T follicular helper cell (primary cell): ENCODE measurements at places on chromosomes 12 and 14.

GRCh38 chr12:114588061-114588460, 95.9 kb downstream of the TBX3 start:
- DNase-seq = no peak

GRCh38 chr14:60758885-60759284, 24.3 kb downstream of the MNAT1 start:
- DNase-seq = no peak

- DNase-seq = no peak
Measured at GRCh38 chr12:16385782-16386646, 38.6 kb downstream of the MGST1 start.

DNA sequence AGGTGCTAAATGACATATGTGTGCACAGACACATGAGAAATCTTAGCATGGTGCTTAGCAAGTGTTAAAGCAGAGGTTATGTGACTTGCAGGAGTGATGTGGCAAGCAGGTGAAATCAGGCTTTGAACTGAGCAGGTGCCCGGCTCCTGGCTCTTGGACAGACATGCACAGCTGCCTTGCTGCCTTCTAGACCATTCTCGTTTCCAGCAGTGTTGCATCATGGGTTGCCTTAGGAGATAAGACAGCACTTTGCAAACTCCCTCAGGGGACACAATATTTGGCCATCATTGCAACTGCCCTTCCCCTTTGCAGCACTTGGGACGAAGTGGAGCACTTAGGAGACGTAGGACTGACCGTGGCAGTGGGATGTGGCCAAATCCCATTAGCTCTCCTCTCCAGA, 17.2 kb upstream of the GSC start:
- no peak for DNase-seq

DNA sequence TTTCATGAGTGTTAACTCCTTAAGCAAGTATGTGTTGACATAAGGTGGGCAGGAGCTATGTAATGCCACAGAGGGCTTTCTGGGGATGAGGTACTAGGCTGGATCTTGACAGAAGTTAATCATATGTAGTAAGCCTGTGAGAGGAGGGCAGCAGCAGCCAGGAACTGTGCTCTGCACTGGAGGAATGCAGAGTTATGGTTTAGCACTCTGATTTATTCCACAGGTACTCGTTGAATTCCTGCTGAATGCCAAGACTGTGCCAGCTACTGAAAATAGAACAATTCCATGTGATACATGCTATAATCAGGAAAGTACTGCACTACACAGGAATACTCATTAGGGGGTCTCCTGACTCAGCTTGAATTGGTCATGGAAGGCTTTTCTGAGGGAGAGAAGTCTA, 58.7 kb downstream of the SUSD6 start:
- DNase-seq = no peak

DNA sequence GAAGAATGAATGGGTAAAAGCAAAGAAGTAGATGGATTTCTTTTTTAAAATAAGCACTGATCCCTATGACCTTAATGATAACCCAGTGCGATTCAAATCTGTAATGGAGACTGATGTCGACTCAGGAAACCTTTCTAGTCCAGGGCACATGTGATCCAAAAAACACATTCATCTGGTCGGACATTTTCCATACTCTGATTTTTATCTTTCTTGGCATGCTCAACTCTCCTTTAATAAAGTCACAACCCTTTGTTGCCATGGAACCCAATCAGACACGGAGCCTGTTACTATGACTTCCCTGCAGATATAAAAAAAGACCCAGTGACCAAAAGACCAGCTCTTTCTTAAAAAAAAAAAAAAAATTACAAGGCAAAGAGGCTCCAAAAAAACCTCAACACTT, 27.9 kb downstream of the TMCC3 start:
- no peak for DNase-seq

DNA sequence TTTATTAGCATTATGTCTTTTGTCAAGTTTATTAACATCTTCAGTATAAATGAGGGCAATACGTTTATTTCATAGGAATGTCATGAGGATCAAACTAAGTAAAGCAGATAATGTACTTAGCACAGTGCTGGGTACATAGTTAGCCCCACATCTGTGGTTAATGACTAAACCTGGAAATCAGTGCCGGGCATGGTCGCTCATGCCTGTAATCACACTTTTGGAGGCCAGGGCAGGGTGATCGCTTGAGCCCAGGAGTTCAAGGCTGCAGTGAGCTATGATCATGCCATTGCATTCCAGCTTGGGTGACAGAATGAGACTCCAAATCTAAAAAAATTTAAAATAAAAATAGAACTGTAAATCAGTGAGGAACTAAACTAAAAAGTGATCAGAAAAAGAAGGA, 44.8 kb upstream of the GUCY2C start:
- no peak for DNase-seq

GRCh38 chr12:8615206-8615605, 2.5 kb upstream of the AICDA start:
- no peak for DNase-seq

DNA sequence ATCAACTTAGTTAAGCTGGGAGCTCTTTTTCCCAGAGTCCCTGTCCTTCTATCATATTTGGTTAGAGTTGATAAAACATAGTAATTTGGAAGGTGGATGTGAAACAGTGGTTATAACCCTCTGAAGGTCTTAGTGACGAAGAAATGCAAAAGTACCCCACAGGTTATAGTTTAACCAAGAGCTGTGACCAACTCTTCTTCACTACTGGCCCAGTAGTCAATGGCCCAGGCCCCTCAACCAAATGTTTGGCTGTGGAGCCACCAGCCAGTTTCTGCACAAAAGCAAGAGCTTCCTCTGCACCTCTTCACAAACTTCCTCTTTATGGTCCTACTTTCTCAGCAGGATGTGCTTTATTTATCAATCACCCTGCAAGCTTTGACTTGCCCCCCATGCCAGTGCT, 132.6 kb downstream of the BMP4 start:
- no peak for DNase-seq

- no peak for DNase-seq
Measured at GRCh38 chr14:71711619-71712018, 220.6 kb upstream of the RGS6 start.

- no peak for DNase-seq
Measured at GRCh38 chr12:25833657-25834056, 124.8 kb upstream of the RASSF8 start.

GRCh38 chr14:52299692-52300278, 14.3 kb upstream of the PTGER2 start:
- DNase-seq = no peak

DNA sequence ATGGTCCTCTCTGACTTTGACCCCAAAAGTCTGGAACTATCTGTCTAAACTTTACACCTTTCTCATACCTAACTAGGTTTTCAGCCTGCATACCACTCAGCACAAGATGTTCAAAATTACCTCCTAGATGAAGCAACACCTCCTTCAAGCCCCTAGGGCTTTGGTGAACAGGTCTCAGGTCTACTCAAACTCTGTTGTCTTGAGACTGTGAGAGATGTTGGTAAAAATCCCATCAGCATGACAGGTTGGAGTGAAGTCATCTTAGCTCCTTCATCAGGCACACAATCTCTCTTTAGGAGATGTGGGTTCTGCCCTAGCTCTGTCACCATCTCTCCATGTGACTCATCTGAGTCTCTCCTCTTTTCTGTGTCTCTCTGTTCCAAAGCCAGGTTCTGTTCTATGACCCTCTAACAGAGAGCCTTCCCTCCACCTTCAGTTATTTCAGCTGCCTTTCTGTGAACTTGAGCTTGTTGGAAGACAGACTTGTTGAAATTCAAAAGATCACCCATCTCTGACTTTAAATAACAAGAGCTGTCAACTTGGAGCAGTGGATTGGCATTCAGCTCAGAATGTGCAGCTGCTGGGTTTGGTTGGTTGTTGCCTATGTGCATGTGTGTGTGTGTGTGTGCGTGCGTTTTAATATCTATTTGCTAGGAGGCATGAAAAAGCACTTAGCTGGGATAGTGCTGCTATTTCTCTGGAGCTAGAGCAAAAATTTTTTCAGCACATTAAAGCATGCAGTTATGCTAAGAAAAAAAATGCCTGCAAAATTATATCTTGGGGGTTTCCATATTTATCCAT, 130.7 kb downstream of the CRACR2A start:
- no peak for DNase-seq

DNA sequence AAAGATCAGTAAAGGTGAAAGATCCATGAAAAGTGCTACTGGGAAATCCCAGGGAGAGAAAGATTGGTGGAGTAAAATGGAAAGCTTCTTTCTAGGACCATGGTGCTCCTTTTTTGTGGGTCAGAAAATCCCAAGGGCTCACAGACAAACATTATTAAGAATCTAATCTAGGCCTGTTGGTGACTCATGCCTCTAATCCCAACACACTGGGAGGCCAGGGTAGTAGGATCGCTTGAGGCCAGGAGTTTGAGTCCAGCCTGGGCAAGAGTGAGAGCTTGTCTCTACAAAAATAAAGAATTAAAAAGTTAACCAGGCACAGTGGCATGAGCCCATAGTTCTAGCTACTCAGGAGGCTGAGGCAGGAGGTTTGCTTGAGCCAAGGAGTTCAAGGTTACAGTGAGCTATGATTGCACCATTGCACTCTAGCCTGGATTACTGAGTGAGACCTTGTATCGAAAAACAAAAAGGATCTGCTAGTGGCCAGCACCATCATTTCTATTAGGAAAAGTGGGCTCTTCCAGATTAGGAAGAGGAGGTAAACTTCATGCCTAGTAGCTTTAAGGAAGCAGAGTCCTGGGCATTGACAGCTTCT, 43.0 kb downstream of the TXNRD1 start:
- DNase-seq = no peak

GRCh38 chr12:109764776-109765445, 51.3 kb downstream of the FAM222A start:
- DNase-seq = no peak

DNA sequence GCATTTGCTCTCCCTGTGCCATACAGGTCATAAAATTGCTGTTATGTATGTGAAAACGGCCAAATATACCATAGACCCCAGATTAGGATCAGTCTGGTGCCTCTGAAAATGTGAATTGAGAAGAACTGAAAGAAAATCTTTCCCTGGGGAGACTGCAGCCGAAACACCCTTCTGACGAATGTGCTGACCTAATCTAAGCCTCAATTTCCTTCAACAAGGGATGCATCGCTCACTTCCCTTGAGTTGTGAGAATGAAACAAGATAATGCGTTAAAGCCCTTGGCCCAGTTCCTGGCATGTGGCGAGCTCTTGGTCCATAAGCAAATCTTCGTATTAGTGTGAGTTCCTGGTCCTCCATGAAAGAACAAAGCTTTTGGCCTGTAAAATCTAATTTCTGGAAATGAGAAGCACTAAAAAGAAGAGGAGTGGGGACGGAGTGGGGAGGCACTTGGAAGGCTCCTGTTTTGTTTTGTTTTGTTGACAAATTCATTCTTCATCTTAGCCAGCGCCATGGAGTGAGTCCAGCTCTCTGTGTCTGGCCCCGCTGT, 49.5 kb upstream of the RTRAF start:
- no peak for DNase-seq

GRCh38 chr14:22002860-22003284, 329.3 kb upstream of the OR4E1 start:
- peak; percentile 40 for DNase-seq

GRCh38 chr12:132735496-132735895, 24.9 kb downstream of the PGAM5 start:
- DNase-seq = no peak

DNA sequence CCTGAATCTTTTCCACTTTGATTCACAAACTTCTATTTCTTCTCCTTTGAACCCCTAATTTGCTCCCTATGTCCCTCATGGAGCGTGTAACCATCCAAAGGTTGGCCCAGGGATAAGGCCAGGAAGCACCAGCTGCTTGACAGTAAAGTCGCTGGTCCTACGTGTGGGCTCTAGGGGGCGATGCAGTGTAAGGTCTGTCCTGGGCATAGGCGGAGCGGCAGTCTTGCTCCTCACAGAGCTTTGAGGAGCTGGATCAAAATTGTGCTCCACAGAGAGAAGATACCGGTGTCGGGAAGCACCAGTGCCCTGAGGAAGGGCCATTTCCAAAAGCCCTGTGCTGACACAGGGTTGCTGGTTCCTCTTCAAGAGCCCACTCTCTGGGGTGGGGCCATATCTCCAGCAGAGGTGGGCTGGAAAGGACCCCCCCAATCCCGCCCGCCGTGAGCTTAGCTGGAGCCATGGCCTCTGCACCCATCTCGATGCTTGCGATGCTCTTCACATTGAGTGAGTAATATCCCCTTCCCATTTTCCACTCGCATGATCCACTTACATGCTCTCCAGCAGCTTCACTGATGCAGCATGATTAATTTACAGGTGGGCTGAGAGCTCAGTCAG, 49.9 kb upstream of the OR4E1 start:
- DNase-seq = peak; percentile 24

DNA sequence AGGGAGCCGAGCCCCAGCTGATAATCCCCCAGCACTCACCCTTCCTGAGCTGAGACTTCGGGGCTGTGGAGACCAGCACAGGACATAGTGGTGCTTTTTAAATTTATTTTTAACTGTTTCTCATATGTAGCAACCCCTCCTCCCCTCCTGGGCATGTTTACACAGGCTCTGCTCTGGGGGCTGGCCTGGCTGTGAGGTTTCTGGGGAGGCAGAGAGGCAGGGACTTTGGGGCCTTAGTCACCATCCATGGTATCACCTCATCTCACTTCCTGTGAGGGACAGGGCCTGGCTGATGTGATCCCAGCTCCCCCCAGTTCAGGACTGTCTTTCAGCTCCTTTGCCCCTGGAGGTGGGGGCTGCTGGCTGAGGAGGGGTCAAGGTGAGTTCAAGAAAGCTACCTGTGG, 20.4 kb downstream of the VASH1 start:
- no peak for DNase-seq

DNA sequence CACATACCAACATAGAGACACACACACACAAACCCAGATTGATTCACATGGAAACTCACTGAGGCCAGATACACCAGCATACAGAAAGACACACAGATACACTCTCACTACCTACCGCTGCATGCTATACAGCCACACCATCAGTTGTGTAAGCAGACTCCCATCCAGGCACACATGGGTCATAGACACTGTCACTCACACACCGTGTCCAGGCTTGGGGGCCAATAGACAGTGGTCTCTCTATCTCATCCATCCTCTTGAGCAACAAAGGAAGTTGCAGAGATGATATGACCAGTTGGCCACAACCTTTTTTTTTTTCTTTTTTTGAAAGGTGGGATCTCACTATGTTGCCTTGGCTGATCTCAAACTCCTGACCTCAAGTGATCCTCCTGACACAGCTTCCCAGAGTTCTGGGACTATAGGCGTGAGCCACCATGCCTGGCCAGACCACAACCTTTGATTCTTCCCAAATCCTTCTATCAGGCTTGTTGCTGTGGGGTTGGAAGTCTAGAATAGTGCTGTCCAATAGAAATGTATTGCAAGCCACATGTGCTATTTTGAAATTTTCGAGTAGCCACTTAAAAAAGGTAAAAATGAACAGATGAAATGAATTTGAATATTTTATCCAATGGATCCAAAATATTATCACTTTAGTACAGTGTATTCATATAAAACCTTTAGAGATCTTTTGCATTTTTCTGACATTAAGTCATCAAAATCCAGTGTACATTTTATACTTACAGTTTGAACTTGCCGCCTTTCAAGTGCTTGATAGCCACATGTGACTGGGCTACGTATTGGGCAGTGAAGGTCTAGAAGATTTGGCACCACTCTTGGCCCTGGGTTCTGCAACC, 7.4 kb downstream of the LRP1-AS start:
- no peak for DNase-seq

GRCh38 chr12:66964629-66965028, 285.8 kb upstream of the GRIP1 start:
- peak; percentile 33 for DNase-seq

- no peak for DNase-seq
Measured at GRCh38 chr12:78418919-78419318, 445.7 kb upstream of the SYT1 start.
